ENCODE measurements at places on chromosomes 13 and 19.

GRCh38 chr19:16325161-16325527, 518 bp downstream of the KLF2 start:
- DNase-seq: no peak

DNA sequence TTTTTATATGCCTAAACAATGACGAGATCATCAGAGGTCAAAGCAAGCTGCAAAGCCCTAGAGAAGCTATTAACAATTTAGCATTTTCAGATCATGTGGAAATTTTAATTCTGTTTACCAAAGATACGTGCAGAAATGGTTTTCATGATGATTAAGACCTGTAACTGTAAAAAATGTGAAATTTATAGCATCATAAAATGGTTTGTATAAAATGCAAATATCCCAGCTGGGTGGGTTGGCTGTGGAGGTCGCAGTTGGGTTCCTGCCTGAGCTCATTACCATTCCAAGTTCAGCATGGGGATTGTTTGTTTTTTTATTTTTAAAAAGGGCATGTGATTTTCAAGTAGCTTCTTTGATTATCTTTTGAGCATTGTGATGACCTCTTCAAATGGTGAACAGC, 47.9 kb upstream of the SIAH3 start:
- DNase-seq: no peak

DNA sequence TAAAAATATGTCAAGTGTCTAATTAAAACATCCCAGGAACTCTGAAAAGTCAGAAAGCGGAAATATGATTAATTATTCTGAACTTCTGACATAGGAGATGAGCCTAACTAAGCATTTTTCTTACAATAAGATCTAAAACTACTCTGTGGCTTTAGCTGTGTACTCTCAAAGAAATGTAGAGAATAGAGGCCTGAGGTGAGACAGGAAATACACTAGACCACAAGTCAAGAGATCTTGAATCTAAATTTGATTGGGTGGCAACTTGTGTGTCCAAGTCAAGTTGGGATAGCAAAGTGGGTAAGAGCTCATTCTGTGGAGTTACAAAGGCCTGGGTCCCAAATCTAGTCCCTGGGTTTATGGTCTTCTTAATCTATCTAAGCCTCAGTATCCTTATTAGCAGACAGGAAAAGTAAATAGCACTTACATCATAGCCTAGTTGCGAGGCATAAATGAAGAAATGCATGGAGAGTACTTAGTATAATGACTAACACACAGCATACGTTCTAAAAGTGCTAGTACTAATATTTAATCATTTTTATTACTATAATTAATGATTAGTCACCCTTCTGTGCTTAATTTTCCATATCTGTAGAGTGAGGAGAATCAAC, 9.4 kb upstream of the LRRC63 start:
- no peak for DNase-seq

- no peak for DNase-seq
Observed at GRCh38 chr13:53775807-53776206, 747.2 kb downstream of the OLFM4 start.

- DNase-seq: no peak
Observed at GRCh38 chr13:91358387-91358782, 10.9 kb downstream of the MIR17HG start.

DNA sequence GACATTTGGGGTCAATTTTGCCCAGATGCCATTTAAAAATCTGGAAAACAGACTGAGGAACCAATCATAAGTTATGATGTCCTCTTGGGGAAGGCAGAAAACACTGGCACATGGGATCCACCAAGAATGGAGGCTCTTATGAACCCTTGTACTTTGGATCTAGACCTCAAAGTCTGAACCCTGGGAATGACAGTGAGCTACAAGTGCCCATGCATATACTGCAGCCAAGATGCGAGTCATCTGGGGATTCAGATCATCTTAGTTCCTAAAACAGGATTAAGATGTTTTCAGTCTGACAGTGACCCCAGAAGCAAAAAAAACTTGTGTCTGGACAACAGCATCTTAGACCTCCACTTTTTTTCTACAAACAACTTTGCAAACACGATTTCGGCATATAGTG, 100.2 kb upstream of the SIAH3 start:
- no peak for DNase-seq

DNA sequence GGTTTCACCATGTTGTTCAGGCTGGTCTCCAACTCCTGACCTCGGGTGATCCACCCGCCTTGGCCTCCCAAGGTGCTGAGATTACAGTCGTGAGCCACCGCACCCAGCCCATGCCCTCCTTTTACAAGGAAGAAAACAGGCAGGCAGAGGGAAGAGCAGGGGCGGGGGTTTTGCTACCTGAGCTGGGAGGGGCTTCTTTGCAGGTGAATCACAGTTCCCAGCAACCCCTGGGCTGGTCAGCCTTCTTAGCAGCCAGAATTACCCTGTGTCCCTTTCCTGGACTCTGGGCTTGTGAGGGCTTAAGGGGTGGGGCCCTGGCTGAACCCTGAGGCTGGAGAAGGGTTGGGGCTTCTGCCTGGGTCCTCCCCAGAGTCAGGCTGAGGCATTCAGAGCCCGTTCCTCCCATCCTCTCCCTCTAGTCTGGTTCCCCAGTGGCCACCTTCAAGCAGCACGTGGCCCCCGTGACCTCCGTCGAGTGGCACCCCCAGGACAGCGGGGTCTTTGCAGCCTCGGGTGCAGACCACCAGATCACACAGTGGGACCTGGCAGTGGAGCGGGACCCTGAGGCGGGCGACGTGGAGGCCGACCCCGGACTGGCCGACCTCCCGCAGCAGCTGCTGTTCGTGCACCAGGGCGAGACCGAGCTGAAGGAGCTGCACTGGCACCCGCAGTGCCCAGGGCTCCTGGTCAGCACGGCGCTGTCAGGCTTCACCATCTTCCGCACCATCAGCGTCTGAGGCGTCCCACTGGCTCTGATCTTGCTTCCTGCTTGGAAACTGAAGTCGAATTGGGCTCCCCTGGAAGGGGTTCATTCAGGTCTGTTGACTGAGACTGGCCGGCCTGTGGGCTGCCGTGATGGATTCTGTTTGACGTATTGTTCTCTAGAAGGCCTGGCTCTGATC, 2.8 kb upstream of the KCNJ14 start:
- DNase-seq: no peak

GRCh38 chr13:113026391-113026910, 57.4 kb downstream of the MCF2L start:
- DNase-seq: no peak

DNA sequence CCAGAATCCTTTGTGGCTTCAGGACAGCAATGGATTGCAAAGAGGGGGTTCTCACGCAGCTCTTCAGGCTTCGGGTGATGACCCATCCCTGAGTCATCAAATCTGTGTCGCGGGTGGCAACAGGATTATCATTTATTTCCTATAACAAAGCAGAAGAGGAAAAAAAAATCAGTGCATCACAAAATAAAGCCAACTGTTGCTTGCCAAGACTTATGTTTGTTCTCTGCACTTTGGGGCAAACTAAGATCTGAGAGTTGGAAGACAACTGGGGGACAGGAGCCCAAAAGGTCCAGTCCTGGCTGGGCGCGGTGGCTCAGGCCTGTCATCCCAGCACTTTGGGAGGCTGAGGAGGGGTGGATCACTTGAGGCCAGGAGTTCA, 6.4 kb downstream of the GNA15 start:
- peak; percentile 60 for DNase-seq

DNA sequence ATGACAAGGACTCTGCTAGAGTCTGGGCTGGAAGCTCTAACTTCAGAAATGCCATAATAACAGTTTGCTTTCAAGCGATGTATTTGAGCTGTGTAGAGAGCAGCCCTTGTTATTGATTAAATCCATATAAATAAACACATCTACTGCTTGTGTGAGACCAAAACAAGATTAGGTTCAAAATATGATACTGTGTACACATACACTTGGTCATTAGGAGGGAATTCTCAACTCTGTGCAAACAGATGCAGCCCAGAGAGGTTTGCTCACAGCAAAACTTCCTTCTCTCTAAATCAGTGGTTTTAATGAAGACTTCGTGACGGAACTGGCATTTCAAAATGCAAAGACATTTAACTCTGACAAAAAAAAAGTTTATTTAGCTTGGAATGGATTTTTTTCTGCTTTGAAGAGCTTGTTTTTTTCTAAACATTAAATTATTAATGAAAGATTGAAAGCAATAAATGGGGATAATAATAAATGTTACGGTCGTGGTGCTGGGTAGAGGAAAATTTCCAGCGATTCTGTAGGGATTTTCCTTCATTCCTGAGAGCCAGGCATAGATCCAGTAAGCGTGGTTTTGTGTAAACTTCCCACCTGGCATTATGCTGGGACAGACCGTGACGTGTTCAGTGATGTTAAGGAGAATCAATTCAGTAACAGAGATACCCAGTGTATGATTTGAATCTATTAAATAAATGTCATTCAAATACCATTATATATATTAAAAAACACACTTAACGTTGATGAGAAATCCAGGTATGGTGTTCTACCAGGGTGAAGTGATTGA, 213.7 kb downstream of the TEX29 start:
- DNase-seq: no peak

GRCh38 chr13:30110301-30111070, 196.9 kb downstream of the KATNAL1 start:
- DNase-seq: no peak

DNA sequence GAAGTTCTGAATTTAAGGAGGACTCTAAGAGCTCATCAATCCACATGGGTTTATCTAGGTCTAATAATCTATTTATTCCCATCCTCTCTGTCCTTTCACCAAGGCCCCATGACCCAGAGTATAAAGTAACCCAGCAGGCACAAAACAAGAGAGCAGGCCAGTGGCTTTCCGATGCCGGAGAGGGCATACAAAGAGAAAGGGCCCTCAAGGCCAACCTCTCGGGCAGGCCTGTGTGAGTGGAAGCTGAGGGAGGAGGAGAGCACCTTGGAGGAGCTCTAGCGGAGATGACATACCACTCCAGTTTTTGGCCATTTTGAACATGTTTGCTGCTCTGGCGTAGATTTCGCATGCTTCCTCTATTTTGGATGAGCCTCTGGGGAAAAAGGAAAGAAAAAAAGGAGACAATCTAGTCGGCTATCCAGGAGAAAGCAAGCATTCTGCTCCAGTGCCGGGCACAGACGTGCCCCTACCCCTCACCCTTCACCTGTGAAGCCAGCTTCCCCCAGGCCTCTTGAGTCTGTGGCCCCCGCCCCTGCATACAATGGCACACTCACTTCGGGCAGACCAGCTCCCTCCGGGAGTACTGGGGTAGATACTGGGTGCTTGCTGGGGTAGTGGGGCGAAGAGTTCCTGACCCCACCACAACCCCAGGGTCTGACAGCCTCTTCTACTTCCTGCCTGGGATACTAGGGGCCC, 11.6 kb downstream of the NAPA start:
- no peak for DNase-seq

DNA sequence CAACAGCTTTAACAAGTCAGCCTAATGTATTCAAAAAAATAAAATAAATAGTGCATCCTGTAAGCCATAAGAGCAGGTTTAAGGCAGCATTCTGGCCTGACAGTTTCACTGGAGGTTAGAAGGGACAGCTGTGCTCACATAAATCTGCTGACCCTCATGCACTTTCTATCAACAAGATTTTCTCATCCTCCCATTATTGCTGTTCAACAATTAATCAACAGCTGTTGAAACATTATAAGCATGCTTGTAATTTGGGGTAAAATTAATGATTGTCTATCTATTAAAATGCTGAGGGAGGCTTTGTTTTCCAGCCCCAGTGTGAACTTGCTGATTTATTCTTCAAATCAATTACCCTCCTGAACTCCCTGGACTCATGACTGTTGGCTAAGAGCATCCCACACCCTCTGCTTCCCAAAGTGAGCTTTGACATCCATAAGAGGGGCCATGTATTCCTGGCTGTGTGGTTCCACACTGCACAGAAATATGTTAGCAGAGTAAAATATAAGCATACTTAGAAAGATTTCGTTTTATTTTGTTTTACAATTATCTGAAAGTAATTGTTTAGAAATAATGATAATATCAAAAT, 492.4 kb downstream of the EFNB2 start:
- DNase-seq: no peak

- DNase-seq: no peak
Observed at GRCh38 chr19:17125062-17125727, 49.6 kb downstream of the MYO9B start.

GRCh38 chr13:75220238-75220542, 261.8 kb downstream of the TBC1D4 start:
- DNase-seq: no peak

DNA sequence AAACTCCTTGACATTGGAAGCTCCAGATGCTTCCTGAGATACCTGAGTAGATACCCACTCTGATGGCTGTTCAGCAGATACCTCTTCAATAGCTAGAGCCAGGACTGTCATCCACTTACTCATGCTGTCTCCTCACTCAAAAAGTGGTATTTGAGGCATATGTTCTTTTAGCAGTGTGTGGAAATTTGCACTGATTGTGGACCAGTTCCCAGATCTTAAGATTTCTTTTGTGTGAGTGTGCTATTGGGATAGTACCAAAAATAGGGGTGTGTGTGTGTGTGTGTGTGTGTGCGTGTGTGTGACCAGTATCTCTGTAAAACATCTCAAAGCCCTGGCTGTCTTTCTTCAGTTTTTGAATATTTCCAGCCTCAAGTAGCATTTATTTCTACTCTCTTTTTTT, 108.3 kb downstream of the SLITRK5 start:
- no peak for DNase-seq

DNA sequence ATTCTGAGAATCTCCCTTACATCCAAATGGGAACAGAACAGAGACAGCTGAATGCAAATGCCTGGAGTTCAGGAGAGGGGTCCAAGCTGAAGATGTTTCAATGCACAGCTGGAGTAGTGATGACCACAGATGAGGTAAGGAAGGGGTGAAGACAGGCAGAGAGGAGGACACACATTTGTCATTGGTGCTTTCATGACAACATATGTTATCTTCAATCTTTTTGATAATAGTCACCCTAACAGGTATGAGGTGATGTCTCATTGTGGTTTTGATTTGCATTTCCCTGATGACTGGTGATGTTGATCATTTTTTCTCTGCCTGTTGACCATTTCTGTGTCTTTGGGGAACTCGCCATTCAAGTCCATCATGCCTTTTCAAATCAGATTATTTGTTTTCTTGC, 19.2 kb downstream of the SIGLEC7 start:
- no peak for DNase-seq

GRCh38 chr19:3304871-3305423, 61.4 kb upstream of the NFIC start:
- peak; percentile 80 for DNase-seq

DNA sequence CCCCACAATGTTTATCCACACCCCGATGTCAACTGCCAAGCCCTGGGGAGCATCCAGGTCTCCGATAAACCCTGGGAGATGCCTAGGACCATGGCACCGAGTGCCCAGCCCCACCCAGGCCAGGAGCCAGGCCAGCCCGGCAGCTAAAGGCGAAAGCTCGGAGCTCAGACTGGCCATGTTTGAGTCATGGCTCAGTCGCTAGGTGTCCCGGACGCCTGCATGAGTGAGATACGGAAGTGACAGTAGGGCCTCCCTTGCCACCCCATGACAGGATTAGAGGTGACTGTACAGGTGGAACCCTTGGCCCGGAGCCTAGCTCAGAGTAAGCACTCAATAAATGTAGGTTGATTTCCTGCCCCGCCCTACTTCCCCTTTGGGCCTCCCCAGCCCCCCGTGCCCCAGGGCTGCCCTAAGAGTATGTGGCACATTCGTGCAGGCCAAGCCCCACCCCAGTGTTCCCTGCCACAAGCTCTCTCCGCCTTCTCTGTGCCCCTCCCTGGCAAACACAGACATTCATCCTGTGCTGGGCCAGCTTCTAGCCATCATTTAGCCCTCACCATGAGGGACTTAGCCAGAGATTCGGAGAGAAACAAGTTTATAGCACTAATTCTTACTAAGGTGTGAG, 5.8 kb upstream of the TPM4 start:
- peak; percentile 68 for DNase-seq

GRCh38 chr19:8476524-8476923, 25.9 kb downstream of the PRAM1 start:
- DNase-seq: no peak

All from stimulated activated CD4-positive, alpha-beta T cell treated with anti-CD3 and anti-CD28 coated beads, Interleukin-12 subunit alpha, Interleukin-12 subunit beta, amount 100 ng/mL, for 48 hours (primary cell).